ENCODE measurements at places on chromosomes 11 and 22.

DNA sequence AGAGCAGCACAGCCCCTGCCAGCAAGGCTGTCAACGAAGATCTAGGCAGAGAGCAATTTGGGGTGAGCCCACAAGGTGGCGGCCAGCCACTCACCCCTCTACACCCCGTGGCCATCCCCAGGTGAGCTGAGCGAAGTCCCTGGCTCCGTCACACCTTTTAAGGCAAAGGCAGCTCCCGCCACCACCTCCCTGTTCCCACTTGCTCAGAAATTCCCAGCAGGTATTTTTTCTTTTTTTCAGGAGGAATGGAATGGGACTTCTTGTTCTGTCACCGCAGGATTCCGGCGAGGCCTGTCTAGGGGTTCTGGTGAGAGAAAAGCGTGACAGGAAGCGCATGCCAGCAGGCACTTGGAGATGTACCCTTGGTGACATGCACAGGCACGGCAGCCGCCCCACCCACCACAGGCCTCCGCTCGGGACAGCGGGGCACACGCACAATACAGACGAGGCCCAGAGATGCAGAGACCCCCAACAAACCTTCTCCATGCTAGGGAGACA lies 10.0 kb downstream of the RPL3 start:
- no peak for DNase-seq

DNA sequence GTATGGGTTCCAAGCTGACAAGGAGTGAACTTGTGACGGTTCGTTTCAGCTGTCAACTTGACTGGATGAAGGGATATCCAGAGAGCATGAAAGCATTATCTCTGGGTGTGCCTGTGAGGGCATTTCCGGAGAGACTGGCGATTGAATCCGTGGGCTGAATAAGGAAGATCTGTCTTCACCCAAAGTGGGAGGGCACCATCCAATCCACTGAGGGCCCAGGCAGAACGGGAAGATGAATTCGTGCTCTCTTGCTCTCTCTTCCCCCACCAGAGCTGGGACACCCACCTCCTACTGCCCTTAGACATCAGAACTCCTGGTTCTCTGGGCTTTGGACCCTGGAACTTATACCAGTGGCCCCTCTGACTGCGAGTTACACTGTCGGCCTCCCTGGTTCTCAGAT lies 15.5 kb upstream of the CD81 start:
- DNase-seq = no peak

DNA sequence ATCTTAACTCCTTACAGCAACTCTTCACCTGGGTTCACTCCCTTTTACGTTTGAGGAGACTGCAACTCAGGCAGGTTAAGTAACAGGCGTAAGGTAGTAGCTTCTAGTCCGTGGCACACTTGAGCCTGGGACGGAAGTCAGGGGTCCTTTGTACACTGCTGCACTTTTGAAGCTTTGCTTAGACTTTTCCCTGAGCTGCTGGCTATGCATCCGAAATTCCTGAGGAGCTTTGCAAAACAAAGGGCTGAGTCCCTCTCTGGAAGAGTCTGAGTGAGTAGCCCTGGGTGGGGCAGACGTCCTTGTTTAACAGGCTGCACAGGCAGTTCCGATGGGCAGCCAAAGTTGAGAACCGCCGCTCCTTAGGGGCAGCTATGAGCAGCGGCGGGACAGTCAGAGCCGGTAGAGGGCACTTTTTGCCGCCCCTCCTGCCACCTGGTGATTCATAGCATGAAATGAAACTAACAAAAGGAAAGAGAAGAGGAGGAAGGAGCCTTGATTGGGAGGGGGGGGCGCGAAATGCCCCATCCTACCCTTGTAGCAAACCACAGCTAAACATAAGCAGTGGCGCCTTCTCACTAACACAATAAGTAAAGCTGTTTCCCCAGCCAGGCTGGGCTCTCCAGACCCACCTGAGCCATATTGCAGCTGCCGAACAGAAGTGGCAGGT lies 1.4 kb downstream of the TMEM109 start:
- DNase-seq = peak; percentile 91

DNA sequence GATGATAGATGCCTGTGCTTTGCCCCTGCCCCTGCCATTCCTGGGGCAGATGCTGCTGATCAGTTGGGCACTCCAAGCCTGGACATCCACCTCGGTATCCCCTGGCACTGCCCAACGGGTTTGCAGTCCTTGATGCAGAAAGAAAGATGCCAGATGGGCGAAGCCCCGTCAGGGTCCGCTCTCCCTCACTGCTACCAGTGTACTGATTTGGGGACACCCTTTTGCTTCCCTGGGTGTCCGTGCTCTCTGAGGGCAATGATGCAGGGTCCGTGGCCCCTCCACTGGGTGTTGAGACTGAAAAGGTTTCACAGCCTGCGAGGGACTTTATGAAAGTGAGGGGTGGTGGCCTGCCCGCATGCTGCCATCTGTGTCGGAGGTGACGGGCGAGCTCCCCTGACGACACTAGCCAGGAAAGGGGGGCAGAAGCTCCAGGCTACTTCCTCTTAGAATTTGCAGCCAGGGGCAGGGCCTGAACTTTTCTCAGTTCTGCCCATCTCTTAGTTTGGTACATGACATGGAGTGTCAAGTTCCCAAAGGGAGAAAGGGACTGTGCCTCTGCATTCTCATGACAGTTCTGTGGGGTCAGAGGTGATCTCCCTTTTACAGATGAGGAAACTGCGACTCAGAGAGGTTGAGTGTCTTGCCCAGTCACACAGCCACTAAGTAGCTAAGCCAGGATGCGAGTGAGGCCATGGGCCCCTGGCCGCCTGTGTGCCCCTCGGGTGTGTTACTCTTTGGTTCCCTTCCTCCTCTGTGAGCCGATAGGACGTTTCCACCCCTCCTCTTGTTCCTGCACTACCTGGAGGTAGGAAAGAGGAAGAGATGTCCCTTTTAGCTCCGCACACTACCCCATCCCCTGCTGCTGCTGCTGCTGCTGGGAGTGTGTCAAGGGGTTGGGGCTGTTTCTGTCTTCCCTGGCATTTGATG lies 96.6 kb downstream of the BCR start:
- no peak for DNase-seq

DNA sequence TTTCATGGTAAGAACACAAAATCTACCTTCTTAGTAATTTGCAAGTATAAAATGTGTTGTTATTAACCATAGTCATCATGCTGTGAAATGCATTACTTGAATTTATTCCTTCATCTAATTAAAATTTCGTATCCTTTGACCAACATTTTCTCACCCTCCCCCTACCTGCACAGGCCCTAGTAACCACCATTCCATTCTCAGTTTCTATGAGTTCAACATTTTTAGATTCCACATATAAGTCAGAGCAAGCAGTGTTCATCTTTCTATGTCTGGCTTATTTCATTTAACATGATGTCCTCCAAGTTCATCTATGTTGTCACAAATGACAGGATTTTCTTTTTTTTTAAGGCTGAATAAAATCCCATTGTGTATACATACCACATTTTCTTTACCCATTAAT lies 43.5 kb upstream of the CCDC179 start:
- no peak for DNase-seq
